ENCODE measurements at places on chromosomes 2 and 18. TPM values are rescaled to one million over a fixed set of nuclear protein-coding genes. Genes with fewer than 3 reads are reported as not detected.

C2orf80 gene
- not detected for total RNA-seq

DTNA gene
- 14.1 TPM for total RNA-seq

GRCh38 chr2:98759338-98759737 lies 28.4 kb upstream of the MGAT4A start:
- no peak for DNase-seq

GRCh38 chr2:150142561-150142960 lies 344.9 kb downstream of the RND3 start:
- no peak for DNase-seq

GRCh38 chr18:44651478-44651877 lies 29.2 kb upstream of the SETBP1 start:
- DNase-seq, result no peak

DNA sequence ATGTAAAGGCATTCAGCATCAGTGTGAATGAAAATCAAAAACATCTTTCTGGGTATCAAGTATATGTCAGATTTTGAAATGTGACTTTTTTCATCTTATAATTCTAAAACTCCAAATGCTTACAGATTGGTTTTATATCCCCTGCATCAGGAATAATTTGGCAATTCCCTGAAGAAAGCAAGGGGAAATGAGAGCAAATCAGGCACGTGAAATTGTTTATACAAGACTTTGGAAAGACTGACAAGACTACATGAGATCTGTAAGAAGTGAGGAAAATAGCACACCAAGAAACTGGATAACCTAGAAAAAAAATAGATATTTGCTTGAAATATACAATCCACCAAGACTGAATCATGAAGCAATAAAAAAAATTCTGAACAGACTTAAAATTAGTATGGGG lies 13.8 kb downstream of the COL6A3 start:
- no peak for DNase-seq
